ENCODE measurements at places on chromosomes 16 and 17.

- no peak for DNase-seq
These were observed 13.6 kb downstream of the ASPSCR1 start for GRCh38 chr17:81990836-81991683.

GRCh38 chr16:75311383-75311938 is 60.0 kb upstream of the BCAR1 start:
- no peak for DNase-seq

- no peak for DNase-seq
These were observed 99.8 kb upstream of the CDH5 start for GRCh38 chr16:66266436-66267291.

- no peak for DNase-seq
These were observed 30.2 kb downstream of the ENDOV start for GRCh38 chr17:80445007-80445725.

GRCh38 chr17:17711641-17712162 is 30.4 kb downstream of the RAI1 start:
- no peak for DNase-seq

DNA sequence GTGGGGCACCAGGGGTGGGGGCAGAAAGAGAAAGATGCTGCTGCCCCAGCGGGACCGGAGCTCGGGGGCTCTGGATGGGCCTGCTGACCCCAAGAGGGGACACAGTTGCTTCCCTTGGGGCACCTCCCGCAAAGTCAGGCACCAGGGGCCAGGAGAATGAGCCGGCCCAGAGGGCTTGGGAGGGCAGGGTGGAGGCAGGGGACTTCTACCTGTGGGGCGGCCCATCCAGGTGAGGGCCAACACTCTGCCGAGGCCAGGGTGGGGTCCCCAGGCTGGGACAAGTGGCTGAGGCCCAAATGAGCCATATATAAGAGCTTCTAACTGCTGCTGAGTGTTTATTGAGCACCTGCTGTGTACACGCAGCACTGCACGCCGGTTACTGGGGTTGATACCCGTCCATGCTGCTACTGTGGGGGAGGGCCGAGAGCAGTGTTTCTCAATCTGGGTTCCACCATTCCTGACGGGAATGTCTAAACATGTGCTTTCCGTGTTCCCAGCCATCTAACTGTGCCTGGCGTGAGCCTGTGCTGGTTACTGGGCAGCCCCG is 211.7 kb upstream of the GSE1 start:
- no peak for DNase-seq

- DNase-seq: no peak
These were observed at the start of gene TGFB1I1 for GRCh38 chr16:31471875-31472708. Gene TGFB1I1, plus strand, starts transcription at chr16:31472152. Its CDS starts 37 bp downstream, at chr16:31472189.

DNA sequence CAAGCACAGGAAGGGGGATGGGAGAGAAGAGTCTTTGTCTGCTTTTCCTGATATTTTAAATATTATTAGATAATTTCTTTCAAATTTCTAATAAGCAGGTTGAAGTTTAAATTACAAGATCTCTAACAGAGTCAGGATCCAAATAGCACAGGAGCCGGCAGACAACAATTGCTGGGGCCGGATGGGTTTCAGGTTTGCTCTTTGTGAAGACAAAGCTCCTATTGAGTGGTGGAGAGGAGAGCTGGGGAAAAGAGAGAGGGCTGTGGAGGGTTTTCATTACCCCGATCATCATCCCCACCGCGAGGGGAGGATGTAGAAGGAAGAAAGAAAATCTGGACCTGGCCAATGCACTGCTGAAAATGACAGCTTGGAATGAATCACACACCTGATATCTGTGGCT is 197.3 kb downstream of the SOX9 start:
- no peak for DNase-seq

DNA sequence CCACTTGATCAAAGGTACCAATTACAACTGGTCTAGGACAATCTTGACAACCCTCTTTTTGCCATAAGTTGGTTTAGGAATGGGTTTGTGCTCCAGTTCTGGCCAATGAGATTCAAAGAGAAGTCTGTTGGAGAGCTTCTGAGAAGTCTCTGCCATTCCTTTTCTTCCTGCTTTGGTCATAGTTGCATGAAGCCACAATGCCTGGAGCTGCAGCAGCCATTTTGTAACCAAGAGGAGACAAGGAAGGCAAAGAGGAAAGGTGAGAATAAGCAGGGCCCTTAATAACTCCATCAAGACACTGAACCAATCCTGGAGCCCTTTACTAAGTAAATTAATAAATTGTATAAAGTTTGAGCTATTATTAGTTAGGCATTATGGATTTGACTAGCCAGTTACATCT is 3.4 kb upstream of the C17orf50 start:
- no peak for DNase-seq

DNA sequence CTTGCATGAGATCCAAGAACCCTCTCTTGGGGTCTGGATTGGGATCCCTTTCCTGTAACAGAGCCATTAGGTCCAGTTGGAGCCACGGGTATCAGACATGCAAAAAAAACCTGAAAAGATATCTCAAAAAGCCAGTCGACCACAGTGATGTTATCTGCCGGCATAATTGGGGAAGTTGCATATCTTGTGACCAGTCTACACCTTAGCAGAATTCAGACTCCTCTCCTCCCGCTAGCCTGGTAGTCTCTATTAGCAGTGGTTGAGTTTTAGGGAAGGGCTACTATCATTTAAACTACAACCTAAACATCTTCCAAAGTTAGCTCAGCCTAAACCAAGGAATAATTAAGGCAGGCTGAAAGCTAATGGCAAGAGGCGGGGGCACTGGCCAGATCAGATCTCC is 16.2 kb upstream of the PSMD7 start:
- no peak for DNase-seq

- DNase-seq: no peak
These were observed 43.6 kb downstream of the NFATC3 start for GRCh38 chr16:68128577-68129305.

All from head of caudate nucleus (tissue), 42 donors.